A549 treated with Hydrocortisone at 1 μM for 4 hours (cell line): ENCODE measurements at places on chromosomes 13 and 19. TPM values are rescaled to one million over a fixed set of nuclear protein-coding genes. Genes with fewer than 3 reads are reported as not detected.

The LILRA1 gene
- total RNA-seq = not detected in 5 replicates

The CEACAM1 gene
- total RNA-seq = 1.7 to 2.7 TPM (median 2.0 TPM) in 5 replicates

The CBY2 gene
- total RNA-seq = not detected in 5 replicates

The ZNF724 gene
- 0.55 to 1.1 TPM (median 0.83 TPM) in 5 replicates for total RNA-seq

The OR7C1 gene
- total RNA-seq = not detected in 5 replicates

The KIR3DL2 gene
- 0.06 TPM in 1 of 5 replicates, not detected in the others for total RNA-seq

The SOX21 gene
- 0.36 to 0.51 TPM (median 0.44 TPM) in 5 replicates for total RNA-seq

The TYROBP gene
- total RNA-seq = not detected in 5 replicates

The PSG7 gene
- 0.10 TPM in 1 of 5 replicates, not detected in the others for total RNA-seq

The COX7A1 gene
- not detected in 5 replicates for total RNA-seq

The TTC9B gene
- total RNA-seq = 0.16 to 0.79 TPM (median 0.45 TPM) in 5 replicates
